ENCODE measurements at places on chromosomes 7 and 10.

- DNase-seq, result no peak
Measured at GRCh38 chr7:12889391-12889790, 202.0 kb downstream of the ARL4A start.

GRCh38 chr7:30731581-30731980 is 20.4 kb upstream of the INMT start:
- DNase-seq, result peak; percentile 45

DNA sequence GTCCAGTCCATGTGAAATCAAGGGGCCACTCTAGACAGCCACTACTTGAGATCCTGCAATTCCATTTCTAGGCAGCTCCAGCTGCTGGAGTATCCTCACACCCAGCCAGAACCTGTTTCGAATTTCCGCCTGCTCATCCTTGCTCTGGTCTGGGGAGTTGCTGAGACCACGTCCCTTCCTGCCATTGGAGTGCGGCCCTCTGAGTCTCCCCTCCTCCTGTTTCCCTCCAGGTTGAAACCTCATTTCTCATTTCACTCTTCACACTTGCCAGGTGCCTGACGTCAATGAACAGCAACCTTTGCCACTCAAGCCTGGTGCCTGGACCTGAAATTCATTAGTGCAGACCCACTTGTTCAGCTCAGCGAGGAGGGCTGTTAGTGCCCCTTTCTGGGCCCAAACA is 307.5 kb upstream of the SHH start:
- no peak for DNase-seq

DNA sequence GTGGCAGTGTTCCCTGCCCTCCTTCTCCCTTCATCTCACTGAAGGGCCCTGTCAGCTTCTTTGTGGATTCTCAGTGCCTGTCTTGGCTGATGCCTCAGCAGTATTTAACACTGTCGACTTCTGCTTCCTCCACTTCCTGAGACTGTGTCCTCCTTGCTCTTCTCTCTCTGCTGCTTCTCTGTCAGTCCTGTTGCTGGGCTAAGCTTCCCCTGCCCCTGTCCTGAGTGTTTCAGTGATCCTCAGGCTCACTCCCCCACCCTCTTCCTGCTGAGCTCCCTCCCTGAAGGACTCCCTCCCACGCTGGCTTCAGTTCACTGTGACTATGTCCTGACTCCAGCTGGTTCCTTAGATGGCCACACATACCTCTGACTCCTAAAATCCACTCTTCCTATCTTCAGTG is 64.9 kb downstream of the CREM start:
- peak; percentile 26 for DNase-seq

GRCh38 chr7:134062460-134062859 is 64.7 kb upstream of the LRGUK start:
- no peak for DNase-seq

Data from femur (tissue), 1 donor.